ENCODE measurements at places on chromosomes 12 and 14.

DNA sequence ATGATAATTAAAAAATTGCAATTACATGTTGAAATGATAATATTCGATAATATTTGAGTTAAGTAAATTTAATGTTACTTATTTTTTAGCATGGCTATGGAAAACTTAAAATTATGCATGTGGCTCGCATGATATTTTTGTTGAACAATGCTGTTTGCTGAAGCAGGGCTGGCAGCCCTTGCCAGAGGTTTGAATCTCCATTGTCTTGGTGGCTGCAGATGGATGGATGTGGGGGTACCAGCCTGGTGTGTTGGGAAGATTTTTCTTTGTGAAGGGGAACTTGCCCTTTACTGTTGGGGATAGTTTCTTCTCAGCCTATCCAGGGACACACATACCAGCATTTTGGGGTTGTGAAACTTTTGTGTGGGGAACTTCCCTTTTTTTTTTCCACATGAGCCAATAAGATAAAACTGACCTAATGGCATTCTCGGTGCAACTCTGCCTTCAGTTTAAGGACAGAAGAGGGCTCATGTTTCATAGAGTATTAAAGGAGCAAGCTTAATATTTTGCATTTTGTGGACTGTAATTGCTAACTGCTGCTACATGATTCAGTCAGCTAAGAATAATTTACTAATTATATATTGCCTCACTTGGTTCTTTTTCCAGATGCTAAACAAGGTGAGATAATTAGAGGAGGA is 8.8 kb downstream of the RASSF3 start:
- H3K36me3 ChIP-seq = no peaks in the 10 kb centered on the region
- H3K27ac ChIP-seq = peak overlapping the region; percentile 93
- H3K27me3 ChIP-seq = no peaks in the 10 kb centered on the region
- DNase-seq = peak; percentile 77

GRCh38 chr14:70952485-70952884 is 45.2 kb downstream of the PCNX1 start:
- DNase-seq = no peak
- H3K27ac ChIP-seq = no peak overlapping the region
- H3K4me3 ChIP-seq = no peak overlapping the region
- no peaks in the 10 kb centered on the region for H3K27me3 ChIP-seq

GRCh38 chr12:25480145-25480544 is 72.9 kb downstream of the LMNTD1 start:
- H3K36me3 ChIP-seq = no peaks in the 10 kb centered on the region
- H3K27me3 ChIP-seq = no peaks in the 10 kb centered on the region
- H3K4me1 ChIP-seq = no peaks in the 10 kb centered on the region
- DNase-seq = no peak

DNA sequence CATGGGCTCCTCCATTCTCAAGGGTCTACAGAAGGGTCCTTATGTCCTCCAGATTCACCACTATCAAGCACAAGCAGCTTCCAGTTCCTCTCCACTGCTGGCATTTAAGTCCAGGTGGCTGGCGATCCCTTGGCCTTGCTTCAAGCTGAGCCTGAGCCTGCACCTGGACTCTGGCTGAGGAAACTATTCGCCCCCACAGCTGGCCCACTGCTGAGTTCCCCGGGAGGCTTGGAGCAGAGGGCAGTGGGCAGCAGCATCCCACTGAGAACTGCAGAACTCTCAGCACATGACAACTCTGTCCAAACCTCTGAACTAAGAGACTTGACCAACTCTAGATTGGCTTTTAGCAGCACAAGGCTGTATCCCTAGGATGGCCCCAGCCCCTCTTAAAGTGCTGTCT is 11.3 kb upstream of the RABGGTA start:
- H3K4me3 ChIP-seq = no peak overlapping the region
- no peak overlapping the region for H3K27ac ChIP-seq
- H3K27me3 ChIP-seq = no peaks in the 10 kb centered on the region
- no peaks in the 10 kb centered on the region for H3K36me3 ChIP-seq
- DNase-seq = no peak
- peaks cover 26% of the 10 kb centered on the region for H3K4me1 ChIP-seq
